ENCODE measurements at places on chromosomes 4 and X. TPM values are rescaled to one million over a fixed set of nuclear protein-coding genes. Genes with fewer than 3 reads are reported as not detected.

- H3K27me3 ChIP-seq, result no peaks in the 10 kb centered on the region
- H3K36me3 ChIP-seq, result no peaks in the 10 kb centered on the region
- H3K4me3 ChIP-seq, result no peak overlapping the region
- no peak for DNase-seq
- H3K27ac ChIP-seq, result no peak overlapping the region
- H3K4me1 ChIP-seq, result peaks cover 20% of the 10 kb centered on the region
These were observed 44.5 kb upstream of the WDR1 start for GRCh38 chr4:10161146-10161545.

GRCh38 chrX:86002076-86002896, 45.1 kb downstream of the CHM start:
- H3K4me1 ChIP-seq, result peaks cover 36% of the 10 kb centered on the region
- H3K36me3 ChIP-seq, result peaks cover 21% of the 10 kb centered on the region
- peak; percentile 46 for DNase-seq
- no peak overlapping the region for H3K4me3 ChIP-seq
- H3K27ac ChIP-seq, result peak overlapping the region; percentile 83

INTS6L gene
- 30.1 TPM for total RNA-seq

SLC25A14 gene
- total RNA-seq, result 14.8 TPM

GRCh38 chr4:24928708-24929107, 15.9 kb upstream of the CCDC149 start:
- H3K36me3 ChIP-seq, result no peaks in the 10 kb centered on the region
- H3K4me1 ChIP-seq, result no peaks in the 10 kb centered on the region
- no peaks in the 10 kb centered on the region for H3K27me3 ChIP-seq
- H3K4me3 ChIP-seq, result no peak overlapping the region
- no peak overlapping the region for H3K27ac ChIP-seq
- no peak for DNase-seq

All from activated CD4-positive, alpha-beta T cell treated with anti-CD3 and anti-CD28 coated beads, Interleukin-2, amount 10 ng/mL, durations not matched to agents 7 days and 5 days (primary cell).